Fibroblast of skin of abdomen (primary cell): ENCODE measurements at places on chromosomes 7 and 10.
A peak's percentile ranks its signal among the peaks of the same experiment; 100 is the strongest.

- no peak for DNase-seq
Measured at GRCh38 chr7:93563584-93563983, 10.9 kb downstream of the CALCR start.

- peak; percentile 56 for DNase-seq
Measured at GRCh38 chr10:108771106-108771505, 1152.2 kb downstream of the XPNPEP1 start.

DNA sequence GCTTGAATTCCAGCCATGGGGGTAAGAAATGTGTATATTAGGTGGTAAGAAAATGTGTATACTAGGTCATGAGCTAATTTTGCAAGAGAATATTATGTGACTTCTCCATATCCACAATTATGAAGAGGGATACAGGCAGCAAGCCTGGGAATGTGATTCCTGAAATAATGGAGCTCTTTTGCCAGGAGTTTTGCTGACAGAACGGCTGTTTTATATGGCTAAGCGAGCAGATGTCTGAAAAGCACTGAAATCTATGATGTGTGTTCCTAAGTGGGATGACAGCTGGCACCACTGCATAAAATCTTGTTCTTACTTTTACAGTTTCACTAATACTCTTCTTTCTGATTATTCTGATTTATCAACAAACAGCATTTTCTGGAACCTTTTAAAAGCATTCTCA is 386.0 kb upstream of the HPS1 start:
- DNase-seq: no peak

DNA sequence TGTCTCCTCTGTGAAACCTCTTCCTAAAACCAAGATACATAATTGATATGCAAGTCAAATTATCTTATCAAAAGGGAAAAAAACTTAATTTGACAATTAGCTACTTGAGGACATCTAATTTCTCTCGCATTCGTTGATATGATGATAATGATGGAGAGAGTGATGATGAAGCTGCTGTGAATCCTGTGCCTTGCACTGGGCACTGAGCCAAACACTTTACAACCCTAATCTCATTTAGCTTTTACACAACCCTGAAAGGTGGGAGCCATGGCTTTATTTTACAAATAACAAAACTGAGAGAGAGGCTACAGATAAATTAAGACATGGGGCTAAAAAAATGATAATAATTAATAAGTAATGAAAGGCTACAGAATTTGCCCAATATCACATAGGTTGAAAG is 176.0 kb downstream of the NOC3L start:
- no peak for DNase-seq

- no peak for DNase-seq
Measured at GRCh38 chr7:111783854-111784253, 221.6 kb upstream of the IMMP2L start.

- DNase-seq: no peak
Measured at GRCh38 chr7:50304911-50305582, 531 bp downstream of the IKZF1 start.

- no peak for DNase-seq
Measured at GRCh38 chr10:131275691-131276090, 35.8 kb downstream of the TCERG1L start.

DNA sequence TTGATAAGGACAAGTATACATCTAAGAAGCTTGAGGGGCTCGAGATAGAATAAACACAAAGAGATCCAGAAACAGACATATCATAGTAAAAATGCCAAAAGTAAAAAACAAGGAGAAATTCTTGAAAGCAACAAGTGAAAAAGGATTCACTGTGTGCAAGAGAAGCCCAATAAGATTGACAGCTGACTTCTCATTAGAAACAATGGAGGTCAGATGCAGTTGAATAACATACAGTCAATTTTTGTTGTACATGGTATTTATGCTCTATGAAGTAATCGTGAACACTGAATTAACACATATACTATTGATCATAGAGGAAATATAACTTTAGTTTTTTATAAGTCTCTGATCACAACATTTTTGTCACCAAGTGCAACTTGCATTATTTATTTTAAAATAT is 982.8 kb upstream of the SORCS1 start:
- no peak for DNase-seq

GRCh38 chr7:56092789-56093531 is at the start of gene PHKG1:
PHKG1 (minus strand) TSS chr7:56092952; CDS start chr7:56088941, 4,011 bp downstream.
- DNase-seq: peak; percentile 73

GRCh38 chr10:75512203-75512933 is 80.9 kb downstream of the LRMDA start:
- peak; percentile 50 for DNase-seq

GRCh38 chr10:85673270-85673669 is 693.3 kb downstream of the GRID1 start:
- DNase-seq: no peak
